Iris pigment epithelial cell (primary cell): ENCODE measurements at places on chromosomes 5 and 9.

- peak; percentile 30 for DNase-seq
Measured at GRCh38 chr9:20002011-20002410, 213.2 kb upstream of the SLC24A2 start.

DNA sequence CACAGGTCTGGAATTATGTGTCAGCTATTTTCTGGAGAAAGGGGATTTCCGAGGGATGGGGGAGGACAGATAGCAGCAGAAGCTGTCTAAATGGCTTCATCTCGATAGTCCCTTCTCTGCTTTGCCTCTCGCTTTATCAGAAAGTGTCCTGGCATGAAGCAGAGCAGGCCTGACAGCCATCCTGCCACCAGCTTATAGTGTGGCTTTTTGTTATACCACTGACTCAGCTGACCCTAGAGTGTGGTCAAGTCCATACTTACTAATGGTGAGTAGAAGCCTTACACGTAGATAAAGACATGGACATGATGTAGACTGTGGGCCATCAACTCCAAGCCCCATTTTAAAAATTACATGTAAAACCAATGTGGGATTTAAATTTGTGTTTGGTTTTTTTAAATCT, 50.0 kb downstream of the RCL1 start:
- DNase-seq = no peak

- no peak for DNase-seq
Measured at GRCh38 chr5:67817652-67818051, 397.9 kb upstream of the PIK3R1 start.

DNA sequence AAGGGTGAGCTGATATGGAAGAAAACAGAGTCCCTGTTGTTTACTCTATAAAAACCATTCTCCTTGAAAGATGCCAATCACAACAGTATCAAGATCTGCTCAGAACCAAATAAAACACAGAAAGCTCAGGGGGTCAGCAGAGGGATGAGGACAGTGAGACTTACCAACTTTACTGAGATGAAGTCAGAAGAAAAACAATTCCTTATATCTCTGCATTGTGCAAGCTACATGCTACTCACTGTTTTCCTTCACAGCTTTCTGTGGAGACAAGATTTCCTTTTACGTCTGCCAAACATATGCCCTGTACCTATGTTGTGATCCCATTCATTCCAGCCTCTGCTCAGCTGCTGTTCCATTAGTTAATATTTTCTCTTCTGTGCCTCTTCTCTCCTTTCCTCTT, 185.6 kb downstream of the TSSK1B start:
- peak; percentile 69 for DNase-seq

DNA sequence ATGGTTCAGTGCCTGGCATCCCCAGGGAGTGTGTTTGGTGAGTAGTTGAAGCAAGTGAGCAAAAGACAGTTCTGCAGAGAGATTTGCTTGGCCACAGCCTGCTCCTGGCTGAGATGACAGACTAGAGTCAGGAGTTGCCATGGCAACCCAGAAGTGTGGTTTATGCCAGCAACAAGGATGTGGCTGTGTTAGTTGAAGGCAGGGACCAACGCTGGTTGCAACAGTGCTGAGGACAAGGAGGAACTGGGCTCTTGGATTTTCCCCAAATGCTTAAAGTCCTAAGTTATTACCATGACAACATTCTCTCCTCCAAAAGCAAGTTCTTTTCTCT, 2.7 kb downstream of the NXNL2 start:
- DNase-seq = peak; percentile 84

GRCh38 chr9:95012035-95012708, 285.7 kb downstream of the AOPEP start:
- no peak for DNase-seq

- peak; percentile 72 for DNase-seq
Measured at GRCh38 chr9:87322840-87323635, 174.6 kb upstream of the DAPK1 start.

DNA sequence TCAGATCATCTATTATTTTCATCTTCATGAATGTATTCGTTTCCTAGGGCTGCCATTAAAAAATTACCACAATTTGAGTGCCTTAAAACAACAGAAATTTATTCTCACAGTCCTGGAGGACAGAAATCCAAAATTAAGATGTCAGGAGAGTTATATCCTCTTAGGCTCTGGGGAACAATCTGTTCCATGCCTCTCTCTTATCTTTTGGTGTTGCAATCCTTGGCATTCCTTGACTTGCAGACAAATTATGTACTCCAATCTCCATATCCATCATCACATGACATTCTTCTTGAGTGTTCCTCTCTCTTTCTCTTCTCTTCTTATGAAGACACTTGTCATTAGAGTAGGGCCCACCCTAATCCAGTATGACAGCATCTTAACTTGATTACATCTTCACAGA, 339.4 kb downstream of the EFNA5 start:
- DNase-seq = peak; percentile 23

GRCh38 chr9:122403381-122404000, 32.7 kb downstream of the PTGS1 start:
- DNase-seq = no peak

GRCh38 chr5:75335952-75336614, 937 bp upstream of the HMGCR start:
- DNase-seq = peak; percentile 75

- DNase-seq = no peak
Measured at GRCh38 chr5:86118542-86118941, 499.2 kb upstream of the COX7C start.

GRCh38 chr9:106420511-106420944, 442.4 kb upstream of the ZNF462 start:
- DNase-seq = no peak

GRCh38 chr9:20253635-20254034, 368.7 kb downstream of the MLLT3 start:
- no peak for DNase-seq

DNA sequence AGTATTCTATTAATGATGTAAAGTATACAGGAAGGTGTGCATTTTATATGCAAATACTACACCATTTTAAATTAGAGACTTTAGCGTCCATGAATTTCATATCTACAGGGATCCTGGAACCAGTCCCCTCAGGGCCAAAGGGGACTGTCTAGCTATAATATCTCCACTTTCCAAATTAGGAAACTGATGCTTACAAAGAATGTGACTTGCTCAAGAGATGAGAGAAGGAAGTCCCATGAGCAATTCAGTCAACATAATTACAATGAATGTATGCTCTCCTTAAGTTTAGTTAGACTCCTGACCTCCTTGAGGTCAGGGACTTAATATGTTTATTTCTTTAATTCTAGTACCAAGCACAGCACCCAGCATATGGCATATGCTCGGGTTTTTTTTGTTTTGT, 23.7 kb downstream of the NIPBL start:
- DNase-seq = peak; percentile 7

- no peak for DNase-seq
Measured at GRCh38 chr9:27304521-27304920, 7.6 kb upstream of the EQTN start.

DNA sequence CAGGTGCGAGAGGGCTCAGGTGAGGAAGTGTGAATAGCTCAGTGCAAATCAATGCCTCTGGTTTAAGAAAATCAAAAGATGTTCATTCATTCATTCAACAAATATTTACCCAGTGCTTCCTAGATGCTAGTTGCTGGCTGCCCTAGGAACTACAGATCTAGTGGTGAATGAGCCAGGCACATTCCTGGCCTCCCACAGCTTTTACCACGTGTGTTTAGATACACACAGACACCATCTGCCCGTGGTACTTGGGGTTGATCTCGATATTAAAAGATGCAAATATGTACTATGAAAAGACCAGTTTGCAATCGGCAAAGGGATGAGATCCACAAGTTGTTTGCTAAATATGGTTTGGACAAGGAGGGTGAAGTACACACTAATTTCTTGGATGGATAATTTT, 78.2 kb downstream of the GTF3C4 start:
- peak; percentile 63 for DNase-seq

DNA sequence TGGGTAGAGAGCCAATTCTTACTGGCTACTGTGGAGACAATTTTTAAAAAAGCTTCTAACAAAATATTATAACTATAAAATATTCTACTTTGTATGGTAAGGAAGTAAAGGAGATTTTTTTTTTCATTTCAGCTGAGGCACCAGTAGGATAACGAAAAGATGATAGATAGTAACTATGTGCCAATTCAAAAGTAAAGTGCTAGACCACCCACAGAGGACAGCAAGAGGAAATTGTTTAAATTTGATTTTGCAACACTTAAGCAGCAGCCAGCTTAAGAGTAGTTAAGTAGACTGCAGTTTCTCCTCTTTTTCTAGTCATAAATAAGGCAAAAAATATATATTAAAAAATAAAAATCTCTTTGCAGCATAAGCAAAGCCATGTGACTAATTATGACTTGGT, 1539.3 kb upstream of the ACO1 start:
- DNase-seq = no peak

- peak; percentile 68 for DNase-seq
Measured at GRCh38 chr9:88092797-88093331, 45.4 kb downstream of the SPATA31C2 start.

DNA sequence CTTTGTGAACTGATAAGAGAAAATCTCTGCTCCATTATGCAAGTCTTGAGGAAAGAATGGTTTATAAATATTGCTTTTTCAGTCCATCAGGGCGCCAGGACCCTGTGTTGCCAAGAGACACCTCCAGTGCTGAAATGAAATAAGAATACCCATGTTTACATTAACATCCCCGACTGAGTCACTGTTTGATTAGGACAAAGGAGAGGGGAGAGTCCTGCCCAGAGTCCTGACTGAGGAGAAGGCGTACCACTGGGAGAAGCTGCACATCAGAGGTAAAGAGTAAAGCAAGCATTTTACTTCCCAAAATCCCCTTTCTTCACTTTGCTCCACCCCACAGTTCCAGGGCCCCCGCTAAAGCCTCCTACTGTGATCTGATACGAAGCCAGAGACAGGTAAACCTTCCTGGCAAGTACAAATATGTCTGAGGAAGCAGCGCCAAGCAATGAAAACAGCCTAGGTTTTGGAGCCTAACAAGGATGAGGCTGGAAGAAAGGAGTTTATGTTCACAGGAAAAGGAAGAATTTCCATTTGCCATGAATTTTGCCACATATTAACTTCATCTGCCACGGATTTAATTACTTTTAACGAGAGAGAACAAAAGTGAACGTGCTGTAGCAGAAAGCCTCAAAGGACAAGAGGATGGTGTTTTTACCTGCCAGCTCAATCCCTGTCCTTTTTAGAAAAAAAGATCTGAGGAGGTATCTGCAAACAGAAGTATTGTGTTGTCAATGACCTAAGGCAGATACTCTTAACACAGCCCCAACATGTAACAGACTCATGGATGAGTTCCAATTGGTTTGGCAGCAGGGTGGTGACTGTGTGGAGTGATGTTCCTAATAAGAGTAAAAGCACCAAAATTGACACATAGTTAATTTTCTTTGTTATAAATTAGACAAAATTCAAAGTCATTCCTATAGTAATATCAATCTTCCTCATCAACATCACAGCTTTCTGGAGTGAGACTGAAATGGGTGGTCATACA, 209.4 kb upstream of the TLE4 start:
- DNase-seq = peak; percentile 58

- DNase-seq = peak; percentile 84
Measured at GRCh38 chr5:170312666-170313065, 15.1 kb upstream of the LCP2 start.

DNA sequence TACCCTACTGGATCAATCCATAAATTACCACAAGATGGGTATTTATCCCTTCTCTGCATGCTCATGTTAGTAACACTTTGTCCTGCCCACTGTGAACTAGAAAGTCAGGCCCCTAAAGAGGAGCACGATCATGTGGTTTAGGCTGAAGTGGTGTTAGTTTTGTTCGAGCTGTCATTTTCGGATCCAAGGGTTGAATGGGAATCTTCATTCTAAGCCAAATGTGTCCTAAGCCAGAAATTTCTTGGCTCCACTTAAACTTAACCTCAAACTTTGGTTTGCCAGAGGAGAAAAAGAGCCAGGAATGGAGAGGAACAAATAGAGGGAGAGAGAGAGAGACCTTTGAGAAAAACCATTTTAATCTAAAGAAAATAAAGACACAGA, 837.7 kb upstream of the ZNF608 start:
- DNase-seq = no peak

GRCh38 chr9:104589626-104590025, 9.6 kb downstream of the OR13C5 start:
- DNase-seq = no peak

DNA sequence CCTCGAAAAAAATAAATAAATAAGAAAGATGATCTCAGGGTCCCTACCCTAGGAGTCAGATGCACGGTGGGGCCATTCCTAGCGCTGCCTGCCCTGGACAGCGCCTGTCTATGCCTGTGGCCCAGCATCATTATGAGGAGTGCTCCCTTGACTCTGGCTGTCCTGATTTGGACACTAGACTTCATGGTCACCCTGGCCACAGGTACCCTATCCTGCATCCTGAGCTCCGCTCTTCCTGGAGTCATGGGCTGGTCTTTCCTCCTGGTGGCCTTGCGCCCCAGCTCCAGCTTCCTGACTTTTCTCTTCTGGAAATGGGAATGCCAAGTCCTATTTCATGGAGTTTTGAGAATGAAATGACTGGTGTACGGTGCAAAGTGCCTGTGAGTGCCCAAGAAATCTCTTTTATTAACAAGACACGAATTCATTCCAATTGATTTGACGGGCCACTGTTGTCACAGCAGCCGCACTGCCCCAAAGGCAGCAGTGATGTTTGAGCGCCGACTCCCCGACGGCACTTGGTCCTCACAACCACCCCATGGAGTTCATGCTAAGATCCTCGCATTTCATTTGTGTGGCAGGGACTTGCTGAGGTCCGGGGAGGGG, 564 bp upstream of the AIF1L start:
- DNase-seq = no peak

- DNase-seq = no peak
Measured at GRCh38 chr5:179294891-179295777, 50.1 kb downstream of the ADAMTS2 start.

GRCh38 chr9:19074836-19075235, 25.6 kb downstream of the RRAGA start:
- DNase-seq = peak; percentile 62

DNA sequence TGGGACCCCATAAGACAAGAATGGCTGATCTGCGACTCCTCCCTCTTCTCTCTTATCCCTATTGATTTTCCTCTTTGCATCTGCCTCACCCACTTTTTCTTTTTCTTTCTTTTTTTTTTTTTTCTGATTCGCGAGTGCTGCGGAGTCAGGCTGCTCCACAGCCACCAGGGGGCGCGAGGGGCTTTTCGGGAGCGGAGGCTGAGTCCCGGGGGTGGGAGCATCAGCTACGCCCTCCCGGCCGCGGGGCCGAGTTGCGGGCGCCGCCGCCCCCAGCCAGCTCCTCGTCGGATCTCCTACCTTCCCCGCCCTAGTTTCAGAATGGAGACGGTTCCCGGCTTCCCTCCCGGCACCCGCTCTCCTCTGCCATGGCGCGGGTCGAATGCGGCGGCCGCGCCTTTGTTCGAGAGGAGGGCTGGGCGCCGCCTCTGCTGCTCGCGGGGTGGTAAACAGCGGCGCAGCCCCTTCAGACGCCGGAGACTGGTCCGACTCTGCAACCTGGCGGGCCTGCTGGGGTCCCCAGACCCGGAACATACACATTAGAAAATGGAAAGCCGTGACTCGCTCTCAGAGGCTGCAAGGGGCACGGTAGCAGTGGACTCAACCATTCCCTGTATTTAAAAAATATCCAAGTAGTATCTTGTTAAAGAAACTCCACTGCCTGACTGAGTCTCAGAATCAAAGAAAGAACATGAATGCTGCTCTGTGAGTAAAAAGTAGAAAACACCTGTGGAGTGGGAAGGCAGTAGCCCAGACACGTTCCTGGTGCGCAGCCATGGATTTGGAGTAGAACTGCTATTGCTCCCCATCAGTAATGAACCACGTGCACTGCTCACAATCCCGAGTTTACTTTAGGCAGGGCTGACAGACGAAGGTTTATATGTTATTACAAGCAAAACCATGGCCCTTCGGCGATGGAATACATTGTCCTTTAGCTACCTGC, 55.7 kb downstream of the DPYSL3 start:
- peak; percentile 85 for DNase-seq

GRCh38 chr5:15529821-15530220, 29.8 kb downstream of the FBXL7 start:
- DNase-seq = peak; percentile 46

GRCh38 chr5:172837640-172838039, 3.6 kb downstream of the ERGIC1 start:
- no peak for DNase-seq
